ENCODE measurements at places on chromosomes 5 and 9.

GRCh38 chr5:134561871-134562296 is 36.4 kb downstream of the JADE2 start:
- peak; percentile 38 for DNase-seq

DNA sequence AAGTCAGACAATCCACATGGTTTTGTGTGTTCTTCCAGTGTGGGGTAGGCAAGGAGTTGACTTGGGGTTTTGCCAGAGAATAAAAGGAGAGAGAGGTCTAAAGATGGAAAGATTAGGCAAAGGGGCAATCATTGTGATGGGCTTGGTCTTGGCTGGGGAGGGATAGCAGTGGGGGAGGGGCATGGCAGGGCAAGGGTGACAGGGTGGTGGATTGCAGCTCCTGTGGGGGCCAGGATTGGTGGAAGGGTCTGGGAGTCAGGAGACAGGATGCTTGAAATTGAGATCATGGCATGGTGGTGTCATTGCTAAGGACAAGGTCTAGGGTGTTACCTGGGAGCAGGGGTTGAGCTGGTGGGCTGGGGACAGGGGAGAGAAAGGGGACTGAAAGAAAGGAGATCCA is 57.6 kb downstream of the ZNF618 start:
- no peak for DNase-seq

GRCh38 chr9:132181796-132182313 is 20.0 kb downstream of the NTNG2 start:
- DNase-seq: peak; percentile 19

DNA sequence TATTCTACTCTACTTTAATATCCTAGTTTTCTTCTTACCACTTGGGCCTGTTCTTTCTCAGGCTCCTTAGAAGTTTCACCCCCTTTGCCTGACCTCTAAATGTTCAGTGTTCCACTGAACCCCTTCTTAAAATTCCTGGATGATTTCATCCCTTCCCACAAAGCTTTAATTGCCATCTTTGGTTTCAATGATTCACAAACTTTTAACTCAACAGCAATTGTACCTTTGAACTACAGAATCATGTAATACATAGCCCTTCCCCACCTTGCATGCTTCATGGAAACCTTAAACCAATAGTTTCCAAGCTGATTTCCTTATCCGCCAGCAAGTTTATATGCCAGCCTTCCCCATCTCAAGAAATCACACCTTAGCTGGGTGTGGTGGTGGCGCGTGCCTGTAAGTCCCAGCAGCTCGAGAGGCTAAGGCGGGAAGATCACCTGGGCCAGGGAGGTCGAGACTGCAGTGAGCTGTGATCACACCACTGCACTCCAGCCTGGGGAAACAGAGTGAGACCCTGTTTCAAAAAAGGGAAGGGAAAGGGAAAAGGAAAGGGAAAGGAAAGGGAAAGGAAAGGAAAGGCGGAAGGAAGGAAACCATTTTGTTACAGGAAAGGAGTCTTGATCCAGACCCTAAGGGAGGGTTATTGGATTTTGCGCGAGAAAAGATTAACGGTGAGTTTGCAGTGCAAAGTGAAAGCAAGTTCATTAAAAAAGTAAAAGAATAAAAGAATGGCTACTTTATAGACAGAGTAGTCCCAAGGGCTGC is 1023.7 kb upstream of the DMAC1 start:
- DNase-seq: no peak

DNA sequence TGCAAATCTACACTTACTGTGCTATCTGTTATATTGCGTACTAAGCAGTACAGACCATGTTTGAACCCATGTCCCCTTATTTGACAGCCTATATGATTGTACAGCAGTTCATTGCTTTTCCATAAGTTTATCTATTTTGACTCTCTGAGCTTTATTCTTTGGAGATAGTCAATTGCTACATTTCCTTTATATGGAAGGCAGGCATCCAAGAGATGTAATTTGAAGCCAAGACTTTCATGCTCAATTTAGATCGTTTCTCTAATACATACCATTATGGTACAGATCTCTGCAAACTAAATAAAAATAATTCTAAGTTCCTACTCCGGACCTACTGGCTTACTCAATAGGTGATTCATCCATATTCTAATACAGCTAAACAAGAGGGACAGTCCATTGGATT is 424.8 kb downstream of the TMEM38B start:
- DNase-seq: no peak

DNA sequence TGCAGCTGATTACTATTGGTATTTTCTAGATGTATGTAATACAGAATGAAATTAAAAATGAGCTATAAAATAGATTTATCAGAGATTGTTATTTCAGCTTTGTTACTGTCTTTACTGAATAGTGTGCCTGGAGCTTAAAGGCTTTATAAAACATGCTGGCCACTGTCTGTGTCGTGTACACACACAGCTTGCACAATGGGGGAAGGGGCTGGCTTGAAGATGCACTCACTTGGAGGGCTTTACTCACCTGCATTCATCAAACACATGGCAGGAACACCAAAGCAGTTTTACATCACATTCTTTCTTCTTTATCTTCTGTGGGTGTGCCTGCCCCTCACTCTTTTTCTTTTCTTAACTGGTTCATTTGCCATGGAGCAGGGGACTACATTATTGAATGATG is 60.9 kb downstream of the TLE4 start:
- no peak for DNase-seq

DNA sequence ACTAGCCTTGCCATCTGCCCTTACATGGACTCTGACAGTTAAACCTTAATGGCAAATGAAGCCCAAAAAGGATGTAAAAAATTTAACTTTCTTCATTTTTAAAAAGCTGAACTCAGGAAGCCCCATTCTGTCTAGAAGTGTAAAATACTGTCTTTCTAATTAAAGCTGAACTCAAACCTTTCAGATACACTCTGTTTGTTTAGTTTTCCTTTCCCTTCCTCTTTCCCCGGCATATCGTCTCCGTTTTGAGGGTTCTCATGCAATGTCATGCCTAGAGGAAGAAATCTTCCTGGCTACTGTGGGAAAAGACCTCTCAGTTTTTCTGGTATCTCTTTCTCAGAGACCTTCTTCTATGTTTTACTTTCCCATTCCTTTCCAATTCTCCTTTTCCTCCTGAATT is 841.5 kb downstream of the DTWD2 start:
- no peak for DNase-seq

GRCh38 chr9:922731-923130 is 53.7 kb upstream of the DMRT3 start:
- DNase-seq: no peak

- DNase-seq: no peak
These were observed 138.2 kb downstream of the ADAMTS16 start for GRCh38 chr5:5278201-5278814.

DNA sequence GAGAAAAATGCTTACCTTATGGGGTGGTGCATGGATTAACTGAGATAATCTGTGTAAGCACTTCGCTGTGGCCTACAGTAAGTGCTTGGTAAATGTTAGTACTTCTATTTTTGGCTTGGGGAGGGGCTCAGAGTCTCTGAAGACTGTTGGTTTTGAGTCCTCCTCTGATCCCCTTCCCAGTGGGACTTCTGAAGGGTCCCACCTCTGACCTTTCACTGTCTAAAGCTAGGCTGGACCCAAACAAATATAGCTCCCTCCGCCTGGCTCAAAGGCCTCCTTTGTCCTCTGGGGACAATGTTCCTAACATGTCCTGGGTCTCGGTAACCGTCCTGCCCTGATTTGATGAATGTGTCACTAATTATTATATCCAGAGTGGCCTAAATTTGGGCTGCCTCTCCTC is 34.8 kb downstream of the CAMK2A start:
- no peak for DNase-seq

DNA sequence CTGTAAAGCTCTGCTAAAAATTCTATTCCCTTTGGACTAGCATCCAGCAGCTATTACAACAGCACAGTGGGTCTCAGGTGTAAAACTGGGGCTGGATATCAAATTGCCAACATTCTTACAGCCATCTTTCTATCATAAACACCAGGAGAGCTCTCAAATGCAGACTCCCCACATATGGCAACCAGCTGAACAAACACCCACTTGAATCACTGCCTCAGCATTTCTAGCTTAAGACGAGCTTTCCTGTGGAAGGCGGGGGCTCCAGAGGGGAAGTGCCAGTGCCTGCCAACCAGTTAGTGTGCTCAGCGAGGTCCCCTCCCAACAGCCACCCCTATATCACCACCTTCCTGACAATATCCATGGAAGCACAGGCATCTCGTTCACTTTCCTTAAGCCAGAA is 62.2 kb downstream of the IPPK start:
- peak; percentile 85 for DNase-seq

GRCh38 chr5:118555727-118556126 is 432.6 kb downstream of the DTWD2 start:
- DNase-seq: no peak

DNA sequence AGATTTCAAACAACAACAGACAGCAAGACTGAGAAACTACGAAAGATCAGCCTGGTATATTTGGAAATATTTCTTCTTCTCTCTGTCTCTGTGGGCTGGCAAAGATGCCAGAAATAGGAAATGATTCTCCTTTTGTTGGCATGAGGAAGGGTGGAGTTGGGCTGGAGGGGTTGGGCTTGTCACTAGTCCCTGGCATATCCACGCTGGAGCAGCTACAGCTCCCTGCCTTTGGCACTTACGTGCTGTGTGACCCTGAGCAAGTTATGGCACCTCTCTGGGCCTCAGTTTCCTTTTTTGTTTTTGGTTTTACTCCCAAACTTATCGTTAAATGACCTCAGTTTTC is 354 bp upstream of the KCNMB1 start:
- no peak for DNase-seq

- DNase-seq: no peak
These were observed 462.2 kb upstream of the DMAC1 start for GRCh38 chr9:8261737-8262136.

- DNase-seq: no peak
These were observed 39.4 kb downstream of the LAMC3 start for GRCh38 chr9:131048332-131048731.

DNA sequence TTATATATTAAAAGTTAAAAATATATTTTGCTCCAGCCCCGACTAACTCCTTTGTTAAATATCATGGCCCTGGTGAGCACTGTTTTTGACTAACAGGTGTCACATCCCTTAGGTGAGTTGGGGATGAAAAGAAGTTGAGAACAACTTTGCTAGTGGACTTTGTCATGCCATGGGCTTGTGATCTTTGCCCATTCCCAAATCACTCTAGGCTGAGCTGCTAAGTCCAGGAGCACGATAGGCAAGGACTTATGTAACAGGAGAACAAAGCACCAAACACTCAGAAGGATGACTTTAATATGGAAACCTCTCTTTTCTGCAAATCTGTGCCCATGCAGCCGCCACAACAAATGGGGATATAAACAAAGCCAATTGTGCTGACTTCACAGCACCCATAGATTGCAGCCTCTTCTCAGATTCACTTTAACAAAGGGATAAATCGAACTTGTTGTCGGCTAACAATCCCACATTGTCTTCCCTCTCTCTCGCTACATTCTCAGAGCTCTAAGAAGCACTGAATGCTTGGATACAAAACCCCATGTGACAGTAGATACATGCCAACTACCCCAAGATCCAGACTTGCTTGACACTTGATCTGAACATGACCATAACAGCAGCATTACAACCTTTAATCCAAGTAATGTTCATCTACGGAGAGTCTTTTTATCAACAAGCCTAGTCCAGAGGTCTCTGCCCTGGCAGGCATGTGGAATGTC is 86.8 kb upstream of the CD180 start:
- no peak for DNase-seq

DNA sequence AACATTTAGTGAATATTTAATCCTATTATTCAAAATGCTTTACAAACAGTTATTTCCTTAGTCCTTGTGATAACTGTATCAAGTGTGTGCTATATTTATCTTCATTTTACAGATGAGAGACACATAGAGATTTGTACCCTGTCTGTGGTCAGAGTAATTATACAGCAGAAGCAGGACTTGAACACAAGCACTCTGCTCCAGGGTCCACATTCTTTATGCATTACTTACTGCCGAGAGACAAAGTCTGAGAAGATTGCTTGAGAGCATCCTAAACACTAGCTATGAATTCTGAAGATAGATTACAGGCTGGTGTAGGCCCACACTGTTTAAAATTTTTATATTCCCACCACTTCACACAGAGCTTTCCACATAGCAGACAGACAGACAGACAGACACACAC is 926.1 kb upstream of the DMAC1 start:
- peak; percentile 45 for DNase-seq

- no peak for DNase-seq
These were observed 34.3 kb downstream of the KCNIP1 start for GRCh38 chr5:170538096-170538465.

- no peak for DNase-seq
These were observed 18.5 kb downstream of the FRMPD1 start for GRCh38 chr9:37669232-37669631.

DNA sequence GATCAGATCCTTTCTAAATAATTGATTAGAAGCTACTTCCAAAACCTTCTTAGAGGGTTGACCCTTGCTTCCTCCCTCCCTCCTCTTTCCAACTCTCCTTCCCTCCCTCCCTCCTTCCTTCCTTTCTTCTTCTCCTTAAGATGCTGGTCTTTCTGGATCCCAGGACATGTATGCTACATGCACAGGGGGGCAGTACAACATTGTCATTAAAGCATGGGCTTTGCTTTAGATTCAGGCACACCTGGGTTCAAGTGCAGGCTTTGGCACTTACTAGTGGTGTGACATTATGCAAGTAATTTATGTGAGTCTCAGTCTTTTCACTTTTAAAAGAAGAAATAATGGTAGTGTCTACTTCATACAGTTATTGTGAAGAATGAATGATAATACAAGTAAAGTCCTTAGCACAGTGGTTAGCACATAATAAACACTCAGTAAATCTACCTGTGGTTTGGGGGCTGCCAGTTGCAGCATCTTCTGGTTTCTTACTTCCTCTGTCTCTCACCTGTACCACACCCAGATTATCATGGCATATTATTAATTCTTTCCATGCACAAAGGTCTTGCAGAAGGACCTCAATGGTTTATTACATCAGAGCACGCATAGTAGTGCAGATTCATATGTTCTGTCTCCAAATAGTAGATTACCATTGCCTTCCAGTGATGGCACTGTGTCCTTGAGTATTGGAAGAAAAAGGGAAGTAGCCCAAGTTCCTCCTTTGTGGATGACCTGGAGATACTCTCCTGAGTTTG is 154.1 kb downstream of the ARHGAP26 start:
- DNase-seq: peak; percentile 18

DNA sequence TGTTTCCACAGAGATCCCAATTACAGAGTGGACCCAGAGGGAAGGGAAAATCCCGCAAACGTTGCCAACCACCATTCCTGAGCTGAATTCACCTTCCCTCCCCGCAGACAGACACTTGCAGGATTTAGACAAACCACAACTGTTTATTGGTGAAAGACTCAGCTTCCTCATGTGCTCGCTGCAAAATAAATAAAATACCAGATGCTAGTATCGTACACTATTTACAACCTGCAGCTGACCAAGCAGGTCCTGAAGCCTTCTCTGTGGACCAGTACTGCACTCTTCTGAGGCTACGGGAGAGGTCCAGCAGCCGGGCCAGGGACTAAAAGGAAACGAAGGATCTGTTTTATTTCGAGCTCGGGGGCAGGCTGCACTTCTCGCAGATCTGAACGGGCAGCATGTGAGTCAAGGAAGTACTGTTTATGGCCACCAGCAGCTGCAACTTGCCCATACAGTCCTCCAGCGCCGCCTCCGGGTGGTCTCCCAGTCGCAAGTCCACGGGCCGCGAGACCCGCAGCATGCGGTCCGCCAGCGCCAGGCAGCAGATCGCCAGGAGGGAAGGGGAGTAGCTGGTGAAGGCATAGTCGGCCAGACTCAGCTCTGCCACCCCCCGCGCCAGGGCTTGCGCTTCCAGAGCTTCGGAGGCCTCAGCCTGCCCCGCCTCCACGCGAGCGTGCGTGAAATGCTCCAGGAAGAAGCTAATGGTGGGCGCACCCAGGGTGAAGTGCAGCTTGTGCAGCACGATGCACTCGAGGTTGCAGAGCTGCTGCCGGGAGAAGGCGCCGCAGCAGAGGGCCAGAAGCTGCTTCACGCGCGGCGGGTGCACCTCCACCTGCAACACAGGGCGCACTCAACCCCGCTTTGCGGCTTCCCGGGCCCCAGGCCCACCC is 2.1 kb downstream of the CCNO start:
- DNase-seq: no peak

All from fibroblast of skin of back (primary cell).